Activated effector memory CD4-positive, alpha-beta T cell treated with Interleukin-2 at 50 U/mL for 16 hours (primary cell): ENCODE measurements at places on chromosomes 13 and 19.
A peak's percentile ranks its signal among the peaks of the same experiment; 100 is the strongest.

DNA sequence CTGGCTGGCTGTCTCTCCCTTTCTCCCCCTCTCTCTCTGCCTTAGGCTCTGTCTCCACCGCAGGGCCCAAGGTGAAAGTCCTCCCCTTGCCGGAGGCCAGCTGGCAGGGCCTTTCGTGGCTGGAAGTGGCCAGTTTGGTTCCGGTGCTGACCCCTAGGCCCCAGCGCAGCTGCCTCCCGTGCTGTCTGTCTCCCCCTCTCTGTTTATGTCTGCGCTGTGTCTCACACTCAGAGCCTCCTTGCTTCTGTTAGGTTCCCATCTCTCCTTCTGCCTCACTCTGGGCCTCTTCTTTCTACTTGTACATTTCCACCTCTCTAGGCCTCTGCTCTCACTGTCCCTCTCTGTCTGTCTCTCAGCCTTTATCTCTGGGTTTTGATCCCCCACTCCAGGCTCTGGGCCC is 13.1 kb downstream of the CCDC97 start:
- DNase-seq: no peak

- no peak for DNase-seq
Measured at GRCh38 chr13:63175536-63175935, 1759.9 kb upstream of the PCDH20 start.

- DNase-seq: peak; percentile 28
Measured at GRCh38 chr13:99087954-99088491, 110.2 kb upstream of the DOCK9 start.

DNA sequence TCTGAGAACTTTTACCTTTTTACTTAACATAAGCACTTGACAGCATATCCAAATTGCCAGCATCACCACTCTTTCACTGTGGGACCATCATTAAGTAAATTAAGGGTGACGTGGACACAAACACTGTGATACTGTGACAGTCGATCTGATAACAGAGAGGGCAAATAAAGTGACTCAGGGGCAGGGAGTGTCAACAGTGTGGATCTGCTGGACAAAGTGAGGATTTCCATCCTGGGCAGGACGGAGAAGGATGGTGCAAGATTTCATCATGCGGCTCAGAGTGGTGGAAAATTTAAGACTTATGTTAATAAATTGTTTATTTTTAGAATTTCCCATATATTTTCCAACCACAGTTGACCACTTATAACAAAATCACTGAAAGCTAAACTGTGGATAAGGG is 60.0 kb upstream of the WDFY2 start:
- no peak for DNase-seq

DNA sequence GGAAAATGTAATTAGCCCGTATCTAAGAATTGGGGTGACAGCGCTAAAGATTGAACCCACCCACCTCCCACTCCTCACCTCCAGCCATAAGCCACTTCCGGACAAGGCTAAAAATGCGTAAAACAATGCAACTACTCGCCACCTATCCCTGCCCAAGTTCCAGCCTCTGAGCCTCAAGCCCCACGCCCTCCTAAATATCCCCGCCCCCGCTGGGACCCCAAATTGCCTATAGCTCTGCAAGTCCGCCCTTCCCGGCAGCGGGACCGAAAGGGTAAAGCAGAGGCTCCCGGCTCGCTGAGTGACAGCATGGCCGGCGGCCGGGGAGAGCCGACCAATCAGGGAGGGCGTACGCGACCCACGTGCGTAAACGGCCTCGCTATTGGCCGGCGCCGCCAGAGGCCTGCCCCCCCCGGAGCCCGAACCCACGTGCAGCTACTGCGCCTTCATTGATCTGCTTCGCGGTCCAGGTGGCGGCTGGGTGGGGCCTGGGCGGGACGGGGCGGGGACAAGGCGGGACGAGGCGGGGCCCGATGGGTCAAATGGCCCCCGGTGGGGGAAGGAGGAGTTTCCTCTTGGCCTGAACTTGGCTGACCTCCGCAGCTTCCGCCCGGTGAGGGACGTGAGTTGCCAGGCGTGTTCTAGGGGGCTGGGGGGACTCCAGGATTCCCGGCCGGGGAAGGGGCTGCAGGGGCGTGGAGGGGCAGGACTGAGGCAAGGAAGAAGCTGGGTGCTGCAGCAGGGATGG is at the start of gene TLE6:
Gene TLE6, plus strand, starts transcription at position 564 of the 745 bp plus-strand sequence. CDS start 670 bp downstream, outside the sequence.
- DNase-seq: peak; percentile 88

DNA sequence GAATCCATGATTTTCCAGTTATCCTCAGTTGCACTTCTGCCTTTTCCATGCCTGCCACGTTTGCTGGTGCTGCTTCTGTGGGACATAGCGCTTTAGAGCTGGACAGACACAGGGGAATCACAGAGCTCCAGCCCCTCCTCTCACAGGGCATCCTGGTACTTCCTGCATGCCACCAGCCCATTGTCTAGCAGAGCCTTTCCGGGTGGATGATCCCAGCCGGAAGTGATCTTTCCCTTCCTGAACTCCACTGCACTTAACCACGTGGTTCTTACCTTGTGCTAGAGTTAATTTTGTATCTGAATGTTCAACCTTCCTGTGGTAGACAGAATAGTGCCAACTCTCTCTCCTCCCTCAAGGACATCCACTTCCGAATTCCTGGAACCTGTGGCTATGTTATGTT is 12.6 kb upstream of the OLFM4 start:
- no peak for DNase-seq

DNA sequence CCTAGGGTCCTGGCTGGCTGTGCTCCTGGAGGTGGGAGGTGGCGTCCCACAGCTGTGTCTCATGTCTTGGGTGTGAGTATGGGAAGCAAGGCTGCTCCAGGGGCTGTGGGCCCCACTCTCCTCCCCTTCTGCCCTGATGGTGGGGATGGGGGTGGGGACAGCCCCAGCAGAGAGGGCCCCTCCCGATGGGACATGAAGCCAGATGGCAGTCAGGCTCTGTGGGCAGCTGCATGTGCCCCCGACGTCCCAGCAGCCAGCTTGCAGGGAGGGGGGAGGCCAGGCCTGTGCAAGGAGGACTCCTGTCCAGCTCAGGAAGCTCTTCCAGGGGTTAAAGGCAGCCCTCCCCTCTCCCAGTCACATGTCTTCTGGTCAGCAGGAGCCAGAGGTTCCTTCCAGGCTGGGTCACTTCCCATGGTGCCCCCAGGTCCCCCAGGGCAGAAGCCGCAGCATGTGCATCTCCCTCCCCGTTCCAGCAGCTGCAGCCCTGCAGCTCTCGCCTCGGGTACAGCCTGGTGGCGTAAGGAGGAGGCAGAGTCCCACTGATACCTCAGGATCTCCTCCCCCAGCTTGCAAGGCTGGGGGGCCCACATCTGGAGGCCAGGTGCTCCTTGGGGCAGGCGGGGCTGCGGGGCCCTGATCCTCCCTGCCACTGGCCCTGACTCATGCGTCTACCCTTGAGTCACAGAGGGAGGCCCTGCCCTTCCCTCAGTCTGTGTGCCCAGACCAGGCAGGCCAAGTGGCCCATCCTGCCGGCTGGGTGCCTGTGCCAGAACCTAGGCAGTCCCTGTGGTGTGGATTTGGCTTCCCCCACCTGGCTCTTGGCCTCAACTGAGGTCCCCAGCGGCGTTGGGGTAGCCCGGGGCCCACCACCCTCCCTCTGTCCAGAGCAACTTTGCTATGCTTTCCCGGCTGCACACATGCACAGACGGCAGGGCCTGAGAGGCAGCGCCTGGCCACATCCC is 13.0 kb downstream of the YIPF2 start:
- DNase-seq: no peak

DNA sequence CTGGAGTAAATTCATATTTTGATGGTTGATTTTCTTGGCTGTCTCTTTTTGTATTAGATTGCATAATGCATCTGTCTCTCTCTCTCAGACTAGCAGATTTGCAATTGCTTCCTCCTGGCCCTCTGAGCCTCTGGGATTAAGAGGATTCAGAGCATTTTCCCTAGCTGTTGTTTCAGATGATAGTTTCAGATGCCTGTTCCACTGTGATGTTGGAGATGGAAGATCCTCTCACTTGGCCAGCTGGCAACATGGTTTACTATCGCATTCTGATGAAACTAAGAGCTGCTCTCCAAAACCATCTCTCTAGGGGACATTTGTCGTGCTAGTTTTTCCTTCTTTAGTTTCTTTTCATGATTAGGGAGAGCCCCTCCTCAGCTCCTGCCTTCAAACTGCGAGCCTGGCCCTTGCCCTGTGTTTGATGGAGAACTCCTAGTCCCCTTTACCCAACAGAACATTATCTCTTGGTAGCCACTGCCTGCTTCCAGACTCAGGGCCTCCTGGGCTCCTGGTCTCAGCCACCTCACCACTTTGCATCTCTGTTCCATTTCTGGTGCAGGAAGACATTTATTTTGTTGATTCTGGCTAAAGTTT is 244.6 kb downstream of the B3GLCT start:
- DNase-seq: no peak

- no peak for DNase-seq
Measured at GRCh38 chr13:113906571-113906970, 42.7 kb upstream of the GAS6 start.

GRCh38 chr19:4980838-4981680 is 12.1 kb downstream of the KDM4B start:
- DNase-seq: no peak

DNA sequence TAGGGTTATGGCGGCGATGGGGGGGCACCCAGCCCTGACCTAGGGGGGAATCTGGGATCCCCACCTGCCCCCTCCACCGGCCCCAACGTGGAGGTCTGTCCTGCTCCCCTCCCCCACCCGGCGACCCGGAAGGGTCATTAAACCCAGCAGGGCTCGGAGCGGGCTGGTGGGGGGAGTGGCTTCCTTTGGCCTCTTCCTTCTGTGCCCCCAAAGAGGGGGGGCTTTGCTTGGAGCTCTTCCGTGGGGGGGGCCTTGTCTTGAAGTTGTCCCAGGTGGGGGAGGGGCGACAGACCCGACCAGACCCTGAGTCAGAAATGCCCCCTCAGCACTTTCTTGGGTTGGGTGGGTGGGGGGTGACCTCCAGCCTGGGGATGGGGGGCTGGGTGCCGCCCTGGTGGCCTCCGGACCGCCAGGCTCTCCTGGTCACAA is 1.5 kb downstream of the ARID3A start:
- DNase-seq: no peak

DNA sequence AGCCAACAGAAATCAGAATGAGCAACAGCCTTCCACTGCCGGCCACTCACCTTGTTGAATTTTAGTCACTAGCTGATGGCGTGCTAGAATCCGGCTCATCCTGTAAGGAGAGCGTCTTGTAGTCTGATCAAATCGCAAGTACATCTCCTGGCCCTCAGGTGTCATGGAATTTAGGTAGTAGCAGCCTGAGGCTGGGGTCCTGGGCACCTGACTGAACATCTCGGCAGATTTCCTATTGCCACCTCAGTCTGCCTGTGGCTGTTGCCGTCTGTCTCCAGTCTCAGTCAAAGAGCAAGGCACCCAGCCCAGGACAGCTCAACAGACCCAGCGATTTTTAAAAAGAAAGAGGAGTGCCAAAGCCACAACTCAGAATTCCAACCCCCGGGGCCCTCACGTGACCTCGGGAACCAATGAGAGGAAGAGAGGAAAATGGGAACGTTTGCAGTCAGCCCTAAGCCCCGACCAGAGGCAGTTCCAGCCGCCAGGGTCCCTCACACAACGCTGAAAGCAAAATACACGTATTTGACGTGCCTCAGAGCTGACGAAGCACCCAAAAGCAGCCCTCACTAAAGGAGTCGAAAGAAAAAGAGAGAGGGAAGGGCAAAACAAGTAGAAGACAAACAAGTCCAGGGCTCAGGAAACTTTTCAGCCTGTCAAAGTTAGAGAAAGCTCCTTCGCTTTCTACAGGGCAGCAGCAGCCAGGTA is at the start of gene STARD13:
Gene STARD13, minus strand, starts transcription at position 336 of the 705 bp plus-strand sequence. Its CDS starts 117 bp downstream, at position 219.
- DNase-seq: no peak

- peak; percentile 1 for DNase-seq
Measured at GRCh38 chr19:5292822-5293611, 47.6 kb downstream of the PTPRS start.

- no peak for DNase-seq
Measured at GRCh38 chr13:104900191-104900817, 1635.2 kb downstream of the EFNB2 start.

DNA sequence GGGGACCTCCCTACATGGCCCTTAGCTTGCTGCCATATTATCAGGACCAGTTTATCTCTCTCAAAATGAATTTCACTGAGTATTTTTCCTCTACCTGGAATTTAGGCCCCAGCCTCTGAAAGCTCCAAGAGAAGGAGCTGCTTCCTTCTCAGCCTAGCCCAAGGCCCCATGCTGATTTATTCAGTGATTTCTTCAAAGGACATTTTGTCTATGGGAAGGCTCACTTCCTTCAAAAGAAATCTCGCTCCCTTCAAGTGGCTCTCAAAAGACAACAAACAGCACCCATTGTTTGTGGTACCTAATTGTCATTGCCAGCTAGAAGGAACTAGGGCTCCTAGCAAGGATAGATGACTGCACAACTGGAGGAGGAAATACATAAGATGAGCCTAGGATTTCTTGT is 172.4 kb downstream of the SLC7A1 start:
- no peak for DNase-seq

GRCh38 chr13:78022164-78022877 is 103.7 kb upstream of the EDNRB start:
- DNase-seq: peak; percentile 15

DNA sequence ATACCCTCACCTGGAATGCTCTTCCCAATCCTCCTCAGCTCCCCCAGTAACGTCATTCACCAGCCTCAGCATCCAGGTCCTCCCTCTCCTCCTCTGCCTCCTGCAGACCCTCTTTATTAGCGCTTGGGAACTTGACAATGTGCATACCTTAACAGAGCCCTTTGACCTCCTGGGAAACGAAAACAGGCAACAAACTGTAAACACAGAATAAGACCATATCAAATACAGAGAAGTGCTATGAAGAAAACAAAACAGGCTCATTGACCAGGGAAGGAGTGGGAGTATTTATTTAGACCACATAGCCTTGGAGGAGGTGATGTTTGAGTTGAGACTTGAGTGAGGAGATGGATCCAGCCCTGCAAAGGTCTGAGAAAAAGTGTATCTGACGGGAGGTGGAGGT is 107.9 kb upstream of the SLC7A1 start:
- no peak for DNase-seq

DNA sequence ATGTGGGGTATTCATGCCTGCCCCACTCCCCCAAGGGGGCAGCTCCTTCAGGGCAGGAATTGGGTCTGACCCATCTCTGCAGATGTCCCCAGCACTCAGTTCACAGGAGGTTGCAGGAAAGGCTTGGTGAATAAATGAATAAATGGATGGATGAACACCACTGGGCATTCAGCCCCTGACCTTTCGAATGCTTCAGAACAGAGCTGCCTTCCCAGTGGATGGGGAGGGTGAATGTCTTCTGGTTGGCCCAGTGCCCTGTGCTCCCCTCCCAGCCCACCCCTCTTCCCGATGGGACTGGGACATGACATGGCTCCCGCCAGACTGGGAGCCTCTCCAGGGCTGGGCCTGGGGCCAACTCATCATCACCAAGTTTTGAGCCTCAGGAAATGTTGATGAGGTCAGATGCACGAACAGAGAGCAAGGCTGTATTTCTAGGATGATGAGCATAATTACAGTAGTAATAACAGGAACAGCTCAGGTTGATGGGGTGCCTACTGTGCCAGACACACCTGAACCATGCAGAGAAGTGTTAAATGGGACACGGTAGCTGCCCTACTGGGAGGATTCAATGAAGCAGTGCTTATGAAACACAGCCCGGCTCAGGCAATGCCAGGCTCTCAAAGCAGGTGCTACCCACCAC is 25.7 kb downstream of the VRK3 start:
- no peak for DNase-seq
